T-helper 17 cell (primary cell): ENCODE measurements at places on chromosomes 2 and 18.
A peak's percentile ranks its signal among the peaks of the same experiment; 100 is the strongest.

DNA sequence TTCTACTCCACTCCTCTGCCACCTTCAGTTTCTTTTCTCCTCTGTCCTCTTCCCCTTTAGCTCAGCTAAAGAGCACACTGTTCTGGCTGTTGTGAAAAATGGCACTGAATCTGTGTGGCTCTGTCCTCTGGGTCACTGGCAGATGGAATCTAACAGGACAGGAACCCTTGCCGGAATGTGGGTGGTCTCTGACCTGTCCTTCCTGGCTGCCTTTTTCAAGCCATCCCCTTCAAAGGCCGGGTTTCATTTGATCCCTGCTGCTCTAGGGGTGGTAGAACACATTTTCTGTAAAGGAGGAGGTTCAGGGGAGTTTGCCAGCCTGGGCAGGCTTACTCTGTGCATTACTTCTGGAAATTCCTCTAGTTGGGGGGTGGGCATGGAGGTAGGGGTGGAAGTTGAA, 29.9 kb downstream of the MTCL1 start:
- H3K27me3 ChIP-seq = peaks cover 25% of the 10 kb centered on the region
- H3K36me3 ChIP-seq = peaks cover 3% of the 10 kb centered on the region
- H3K4me3 ChIP-seq = no peak overlapping the region
- H3K27ac ChIP-seq = no peak overlapping the region
- no peak for DNase-seq
- no peaks in the 10 kb centered on the region for H3K4me1 ChIP-seq

GRCh38 chr2:215951558-215951957, 61.8 kb downstream of the MREG start:
- peaks cover 1% of the 10 kb centered on the region for H3K4me1 ChIP-seq
- H3K4me3 ChIP-seq = no peak overlapping the region
- DNase-seq = no peak

- no peak for DNase-seq
- H3K27me3 ChIP-seq = peaks cover 29% of the 10 kb centered on the region
- no peak overlapping the region for H3K4me3 ChIP-seq
- H3K27ac ChIP-seq = no peak overlapping the region
Observed at GRCh38 chr18:13165636-13166423, 52.7 kb upstream of the LDLRAD4 start.

GRCh38 chr18:13259701-13260100, 41.1 kb downstream of the LDLRAD4 start:
- no peak for DNase-seq
- H3K4me3 ChIP-seq = no peak overlapping the region
- peaks cover 27% of the 10 kb centered on the region for H3K4me1 ChIP-seq
- peaks cover 4% of the 10 kb centered on the region for H3K36me3 ChIP-seq

DNA sequence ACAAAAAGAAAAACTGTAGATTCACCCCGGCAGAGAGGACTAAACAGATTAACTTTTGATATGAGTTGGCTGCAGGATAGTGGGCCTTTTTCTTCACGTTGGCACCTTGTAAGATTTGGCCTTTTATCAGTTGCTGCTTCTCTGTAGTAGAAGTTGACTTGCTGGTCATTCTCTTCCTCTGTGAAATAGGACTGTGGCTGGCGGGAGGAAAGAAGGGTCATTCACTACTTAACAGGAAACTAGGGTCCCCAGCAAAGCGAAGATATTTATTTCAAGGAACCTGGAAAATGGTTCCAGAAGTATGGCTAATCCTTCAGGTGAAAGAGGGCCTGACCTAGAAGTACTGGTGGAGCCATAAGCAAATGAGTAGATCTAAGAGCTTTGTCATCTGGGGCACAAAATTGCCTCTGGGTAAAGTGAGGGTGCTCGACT, 383 bp upstream of the ATP5MC3 start:
- H3K4me1 ChIP-seq = peaks cover 15% of the 10 kb centered on the region
- no peaks in the 10 kb centered on the region for H3K36me3 ChIP-seq
- H3K4me3 ChIP-seq = peak overlapping the region; percentile 96
- H3K27me3 ChIP-seq = no peaks in the 10 kb centered on the region

DNA sequence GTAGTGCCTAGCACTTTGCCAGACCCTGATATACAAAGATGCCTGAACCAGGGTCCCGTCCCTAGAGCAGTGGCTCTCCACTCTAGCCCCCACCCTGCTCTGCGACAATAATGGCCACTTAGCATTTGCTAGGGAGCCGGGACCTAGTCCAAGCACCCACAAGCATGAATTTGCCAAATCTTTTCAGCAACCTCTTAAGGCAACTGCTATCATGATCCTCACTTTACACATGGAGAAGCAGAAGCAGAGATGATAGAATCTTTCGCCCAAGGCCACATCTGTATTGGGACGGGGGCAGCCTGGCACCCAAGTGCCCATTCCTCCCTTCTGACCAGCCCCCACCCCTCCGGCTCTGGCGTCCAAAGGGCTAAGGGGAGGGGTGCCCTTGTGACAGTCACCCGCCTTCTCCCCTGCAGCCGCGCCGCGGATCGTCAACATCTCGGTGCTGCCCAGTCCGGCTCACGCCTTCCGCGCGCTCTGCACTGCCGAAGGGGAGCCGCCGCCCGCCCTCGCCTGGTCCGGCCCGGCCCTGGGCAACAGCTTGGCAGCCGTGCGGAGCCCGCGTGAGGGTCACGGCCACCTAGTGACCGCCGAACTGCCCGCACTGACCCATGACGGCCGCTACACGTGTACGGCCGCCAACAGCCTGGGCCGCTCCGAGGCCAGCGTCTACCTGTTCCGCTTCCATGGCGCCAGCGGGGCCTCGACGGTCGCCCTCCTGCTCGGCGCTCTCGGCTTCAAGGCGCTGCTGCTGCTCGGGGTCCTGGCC, 13.0 kb downstream of the SIGLEC15 start:
- peak overlapping the region; percentile 74 for H3K4me3 ChIP-seq
- peaks cover 5% of the 10 kb centered on the region for H3K36me3 ChIP-seq
- no peak overlapping the region for H3K27ac ChIP-seq
- no peak for DNase-seq
- peaks cover 21% of the 10 kb centered on the region for H3K4me1 ChIP-seq
- H3K27me3 ChIP-seq = peaks cover 49% of the 10 kb centered on the region

GRCh38 chr2:228703152-228703551, 521.7 kb upstream of the SPHKAP start:
- H3K27ac ChIP-seq = no peak overlapping the region
- H3K27me3 ChIP-seq = no peaks in the 10 kb centered on the region
- no peak for DNase-seq
- H3K4me1 ChIP-seq = no peaks in the 10 kb centered on the region

- peak overlapping the region; percentile 93 for H3K27ac ChIP-seq
- DNase-seq = peak; percentile 37
- H3K36me3 ChIP-seq = peaks cover 6% of the 10 kb centered on the region
- peak overlapping the region; percentile 7 for H3K4me3 ChIP-seq
- H3K4me1 ChIP-seq = peaks cover 72% of the 10 kb centered on the region
- H3K27me3 ChIP-seq = no peaks in the 10 kb centered on the region
Observed at GRCh38 chr2:174603280-174603679, 5.7 kb upstream of the WIPF1 start.

DNA sequence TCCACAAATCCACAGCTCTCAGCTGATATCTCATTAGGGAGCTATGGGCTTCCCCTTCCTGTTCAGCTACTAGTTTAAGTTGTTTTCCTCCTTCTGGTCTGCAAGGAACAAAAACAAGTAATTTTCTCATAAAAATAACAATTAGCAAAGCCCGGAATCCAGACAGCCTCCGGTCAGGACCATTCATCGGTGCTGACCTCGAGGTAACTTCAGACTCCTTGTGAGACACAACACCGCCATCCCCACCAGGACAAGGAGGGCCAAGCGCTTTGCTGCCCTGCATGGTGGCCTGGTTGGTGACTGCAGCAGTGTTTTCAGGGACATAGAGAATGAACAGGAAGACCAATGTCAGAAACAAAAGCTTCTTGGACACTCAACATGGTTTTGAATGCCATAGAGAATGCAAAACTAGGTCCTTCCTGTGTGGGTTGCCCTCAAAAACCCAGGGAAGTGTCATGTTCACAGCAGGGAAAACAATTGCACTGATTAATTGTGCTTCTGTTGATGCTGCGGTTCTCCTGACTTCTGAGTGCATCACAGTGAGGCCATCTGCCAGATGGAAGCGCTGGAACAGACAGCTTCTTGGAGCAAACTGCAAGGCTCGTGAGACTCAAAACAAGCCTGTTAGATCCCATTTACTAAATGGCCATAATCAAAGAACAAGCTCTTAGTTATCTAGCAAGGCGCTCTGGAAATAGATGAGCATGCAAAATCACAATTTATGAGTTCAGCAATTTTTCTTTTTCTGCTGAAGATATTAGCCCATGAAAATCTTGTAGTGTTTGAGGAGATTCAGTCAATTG, 77.1 kb downstream of the HS1BP3 start:
- no peak overlapping the region for H3K4me3 ChIP-seq
- peaks cover 2% of the 10 kb centered on the region for H3K36me3 ChIP-seq
- peaks cover 16% of the 10 kb centered on the region for H3K4me1 ChIP-seq
- H3K27ac ChIP-seq = peak overlapping the region; percentile 70
- no peak for DNase-seq

- H3K27me3 ChIP-seq = no peaks in the 10 kb centered on the region
- no peak overlapping the region for H3K4me3 ChIP-seq
- no peak overlapping the region for H3K27ac ChIP-seq
- DNase-seq = no peak
Observed at GRCh38 chr2:11241412-11242203, 86.3 kb downstream of the SLC66A3 start.
